BJ (cell line): ENCODE measurements at places on chromosomes 2 and 18. TPM values are rescaled to one million over a fixed set of nuclear protein-coding genes. Genes with fewer than 3 reads are reported as not detected.

DNA sequence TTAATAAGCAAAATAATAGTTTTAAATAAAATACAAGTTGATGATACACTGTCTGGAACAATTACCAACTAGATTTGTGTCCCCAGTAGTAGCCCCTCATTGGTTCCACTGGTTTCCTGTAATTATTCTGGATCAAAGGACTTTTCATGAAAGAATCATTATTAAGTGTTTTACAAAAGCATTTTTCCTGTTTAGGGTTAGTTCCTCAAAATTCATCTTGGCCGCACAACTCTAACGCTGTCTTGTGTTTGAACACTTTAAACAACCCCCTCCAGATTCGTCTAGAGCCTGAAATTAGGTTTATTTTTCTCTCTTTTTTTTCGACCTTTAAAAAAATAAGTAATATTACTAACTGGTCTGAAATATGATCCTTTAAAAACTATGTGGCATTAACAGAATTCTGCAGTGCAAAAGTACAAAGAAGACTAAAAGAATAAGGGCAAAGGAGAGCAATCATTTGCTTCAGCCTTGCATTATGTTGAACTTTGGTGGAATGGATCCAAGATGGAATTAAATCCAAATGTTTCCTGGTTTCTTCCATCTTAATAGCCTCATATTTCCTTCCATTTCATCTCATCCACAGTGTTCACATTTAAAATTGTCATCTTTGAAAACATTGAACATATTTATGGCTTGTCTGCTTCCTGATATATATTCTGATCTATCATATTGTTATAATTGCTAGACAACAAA lies 678.4 kb downstream of the IRS1 start:
- no peak for DNase-seq

DNA sequence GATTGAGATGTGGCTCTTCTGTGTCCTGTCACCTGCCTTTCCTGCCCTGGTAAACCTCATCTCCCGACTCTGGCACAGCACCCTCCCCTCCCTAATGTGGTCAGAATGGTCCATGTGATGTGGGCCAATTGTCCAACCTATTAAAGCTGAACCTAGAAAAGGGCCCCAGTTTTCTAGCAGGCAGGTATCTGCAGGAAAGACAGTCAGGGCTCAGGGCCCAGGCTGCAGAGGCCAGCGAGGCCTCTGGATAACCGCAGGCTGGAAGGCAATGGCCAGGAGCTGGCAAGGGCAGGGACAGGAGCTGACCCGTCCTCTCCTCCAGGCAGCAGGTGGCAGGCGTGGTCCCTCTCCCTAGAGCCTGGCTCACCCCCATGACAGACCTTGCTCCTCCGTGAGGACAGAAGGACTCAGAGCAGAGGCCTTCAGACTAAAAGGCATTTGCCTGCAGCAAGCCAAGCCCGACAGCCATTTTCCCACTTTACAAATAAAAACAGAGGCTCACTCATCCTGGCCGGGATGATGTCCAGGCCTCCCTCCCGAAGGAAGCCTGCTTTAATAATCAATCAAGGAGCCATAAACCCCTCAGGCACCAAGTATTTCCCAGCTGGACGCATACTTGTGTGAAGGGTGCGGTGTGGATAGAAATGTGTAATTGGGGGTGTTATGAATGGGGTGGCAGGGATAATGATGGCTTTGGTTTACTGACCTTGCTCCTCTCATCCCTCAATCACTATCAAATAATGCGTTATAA lies 107.1 kb downstream of the TWIST2 start:
- no peak for DNase-seq

DNA sequence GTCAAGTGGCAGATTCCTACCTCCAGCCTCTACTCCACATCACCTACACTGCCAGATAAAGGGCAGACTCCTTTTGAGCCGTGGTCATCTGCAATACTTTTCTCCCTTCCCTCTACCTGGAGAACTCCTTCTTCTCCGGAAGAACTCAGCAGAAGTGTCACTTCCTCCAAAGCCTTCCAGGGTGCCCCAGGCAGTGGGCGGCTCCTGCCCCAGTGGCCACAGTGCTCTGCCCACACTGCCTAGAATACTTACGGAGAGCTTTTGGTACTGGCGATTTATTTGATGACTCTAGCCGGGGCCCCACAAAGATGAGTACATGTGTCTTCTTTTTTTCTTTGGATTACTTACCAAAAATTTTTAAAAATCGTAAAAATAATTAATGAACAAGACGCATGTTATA lies 39.7 kb downstream of the FOSL2 start:
- DNase-seq = no peak

- DNase-seq = no peak
Observed at GRCh38 chr18:78641689-78642231, 337.9 kb upstream of the SALL3 start.

GRCh38 chr18:57583297-57583835 lies 3.1 kb downstream of the FECH start:
- no peak for DNase-seq

MC4R gene
- polyA plus RNA-seq = not detected in 2 replicates

LOXHD1 gene
- not detected in 2 replicates for polyA plus RNA-seq

PRR30 gene
- not detected in 2 replicates for polyA plus RNA-seq

LCLAT1 gene
- polyA plus RNA-seq = 10.8 and 18.0 TPM in 2 replicates

DNA sequence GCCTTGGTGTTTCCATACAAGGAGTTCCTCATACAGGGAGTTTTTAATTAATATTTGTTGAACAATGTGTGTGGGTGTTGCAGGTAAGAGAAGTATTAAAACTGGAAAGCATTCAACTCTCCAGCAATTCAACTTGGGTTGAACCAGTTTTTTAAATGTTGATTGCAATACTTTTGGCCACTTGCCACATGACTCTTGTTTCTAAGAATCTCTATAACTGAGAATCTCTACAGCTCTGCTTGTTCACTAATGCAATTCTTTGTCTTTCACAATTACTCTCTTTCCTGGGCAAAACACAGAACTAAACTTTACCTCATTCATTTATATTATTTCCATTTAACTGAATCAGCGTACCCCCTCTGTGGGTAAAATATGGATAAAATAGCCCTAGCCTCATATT lies 429.4 kb downstream of the ARHGAP15 start:
- peak; percentile 27 for DNase-seq
